ENCODE measurements at places on chromosomes 4 and X.

- no peak for DNase-seq
Measured at GRCh38 chr4:3526456-3526855, 5.8 kb downstream of the LRPAP1 start.

DNA sequence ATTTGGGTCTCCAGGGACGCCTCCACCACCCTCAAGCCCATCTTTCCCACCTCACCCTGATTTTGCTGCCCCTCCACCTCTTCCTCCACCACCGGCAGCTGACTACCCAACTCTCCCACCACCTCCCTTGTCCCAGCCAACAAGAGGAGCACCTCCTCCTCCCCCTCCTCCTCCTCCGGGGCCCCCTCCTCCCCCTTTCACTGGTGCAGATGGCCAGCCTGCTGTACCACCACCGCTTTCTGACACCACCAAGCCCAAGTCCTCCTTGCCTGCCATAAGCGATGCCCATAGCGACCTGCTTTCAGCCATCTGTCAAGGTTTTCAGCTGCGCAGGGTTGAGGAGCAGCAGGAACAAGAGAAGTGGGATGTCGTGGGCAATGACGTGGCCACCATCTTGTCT is 32.4 kb upstream of the ZNF81 start:
- DNase-seq = no peak

DNA sequence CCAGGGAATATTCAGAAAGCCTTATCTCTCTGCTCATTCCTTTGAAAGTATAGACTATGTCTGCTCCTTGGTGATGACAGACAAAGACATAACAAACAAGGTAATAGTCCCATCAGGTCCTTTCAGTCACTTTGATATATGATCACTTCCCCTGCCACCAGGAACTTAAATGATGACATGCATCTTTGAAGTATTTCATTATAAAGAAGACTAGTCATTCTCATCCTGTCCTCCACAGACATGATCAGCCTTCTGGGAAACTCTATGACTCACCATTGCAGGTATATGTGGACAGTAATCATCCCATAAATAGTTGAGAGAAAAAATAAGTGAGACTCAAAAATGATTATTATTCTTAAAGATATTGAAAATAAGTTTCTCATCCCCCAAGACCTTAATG is 117.5 kb upstream of the VCX2 start:
- DNase-seq = no peak

- DNase-seq = no peak
Measured at GRCh38 chrX:57282568-57282967, 3.9 kb upstream of the FAAH2 start.

DNA sequence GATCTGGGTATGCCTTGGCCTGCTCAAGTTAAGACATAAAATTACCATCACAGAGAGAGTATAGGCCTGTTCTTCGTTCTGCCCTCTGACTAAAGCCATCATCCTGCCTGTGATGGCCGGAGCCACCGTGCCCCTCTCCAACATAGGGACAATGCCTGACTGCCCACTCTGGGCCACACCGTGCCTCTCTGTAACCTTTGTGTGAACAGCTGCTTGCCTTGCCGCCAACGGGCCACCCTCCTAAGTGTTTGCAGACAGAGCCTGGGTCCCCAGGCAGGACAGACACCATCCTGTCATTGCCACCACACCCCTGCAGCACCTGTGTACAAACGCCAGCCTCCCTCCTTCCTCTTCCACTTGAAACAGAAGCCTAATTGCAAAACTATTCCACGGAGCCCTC is 298.7 kb upstream of the TENM3 start:
- no peak for DNase-seq

GRCh38 chr4:112105201-112105969 is 39.9 kb upstream of the FAM241A start:
- no peak for DNase-seq

DNA sequence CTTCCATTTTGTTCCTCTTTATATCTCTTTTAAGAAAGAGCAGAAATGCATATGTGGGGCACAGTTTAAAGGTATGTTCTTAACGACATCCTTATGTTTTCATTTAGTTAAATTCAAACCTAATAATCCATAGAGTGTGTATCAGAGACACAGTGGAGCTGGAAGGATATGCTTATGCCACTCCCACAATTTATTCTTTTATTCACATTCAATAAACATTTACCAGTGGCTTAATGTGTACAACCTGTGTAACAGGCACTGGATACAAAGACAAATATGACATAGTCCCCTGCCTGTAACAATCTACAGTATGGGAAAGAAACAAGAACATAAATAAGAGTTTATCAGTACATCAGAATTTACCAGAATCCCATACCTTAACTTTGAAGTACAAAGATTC is 22.4 kb upstream of the CORIN start:
- no peak for DNase-seq

DNA sequence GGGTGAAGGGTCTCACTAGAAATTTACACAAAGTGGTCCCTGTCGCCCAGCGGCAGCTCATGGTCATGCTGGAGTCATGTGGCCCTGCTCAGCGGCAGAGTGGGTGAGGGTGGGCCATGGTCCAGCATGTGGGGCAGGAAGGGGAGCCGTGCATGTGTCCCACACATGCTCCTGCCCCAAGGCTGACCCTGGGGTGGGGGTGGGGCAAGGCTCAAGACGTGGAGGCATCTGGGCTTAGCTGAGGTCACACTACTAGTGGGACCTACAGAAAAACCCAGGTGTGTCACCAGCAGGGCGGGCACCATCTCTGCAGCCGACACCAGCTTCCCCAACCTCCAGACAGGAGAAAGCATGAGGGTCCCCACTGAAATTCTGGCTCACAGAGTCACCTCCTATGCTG is 42.4 kb downstream of the EVC start:
- DNase-seq = no peak

GRCh38 chr4:156501962-156502361 is 469.6 kb downstream of the PDGFC start:
- no peak for DNase-seq

DNA sequence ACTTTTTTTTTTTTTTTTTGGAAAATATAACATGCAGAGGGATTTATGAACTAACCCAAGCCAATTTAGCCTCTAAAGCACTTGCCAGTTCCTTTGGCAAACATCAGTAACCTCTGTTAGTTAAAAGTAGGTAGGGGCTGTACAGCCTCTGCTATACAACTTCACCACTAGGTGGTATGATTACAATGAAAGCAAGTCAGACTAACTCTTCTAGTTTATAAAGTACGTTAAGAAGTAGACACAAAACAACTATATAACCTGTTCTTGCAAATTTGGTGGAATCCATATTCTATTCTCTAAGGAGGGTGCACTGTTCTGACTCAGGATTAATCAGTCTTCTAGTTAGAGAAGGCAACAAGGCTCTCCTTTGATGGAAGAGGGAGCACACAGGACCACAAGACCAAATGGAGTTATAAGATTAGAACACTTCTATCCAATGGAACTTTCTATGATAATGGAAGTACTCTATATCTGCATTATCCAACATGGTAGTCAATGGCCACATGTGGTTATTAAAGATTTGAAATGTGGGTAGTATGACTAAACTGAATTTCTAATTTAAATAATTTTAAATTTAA is 12.8 kb downstream of the AIMP1 start:
- DNase-seq = no peak

- DNase-seq = no peak
Measured at GRCh38 chr4:154953691-154954090, 172.6 kb downstream of the RBM46 start.

DNA sequence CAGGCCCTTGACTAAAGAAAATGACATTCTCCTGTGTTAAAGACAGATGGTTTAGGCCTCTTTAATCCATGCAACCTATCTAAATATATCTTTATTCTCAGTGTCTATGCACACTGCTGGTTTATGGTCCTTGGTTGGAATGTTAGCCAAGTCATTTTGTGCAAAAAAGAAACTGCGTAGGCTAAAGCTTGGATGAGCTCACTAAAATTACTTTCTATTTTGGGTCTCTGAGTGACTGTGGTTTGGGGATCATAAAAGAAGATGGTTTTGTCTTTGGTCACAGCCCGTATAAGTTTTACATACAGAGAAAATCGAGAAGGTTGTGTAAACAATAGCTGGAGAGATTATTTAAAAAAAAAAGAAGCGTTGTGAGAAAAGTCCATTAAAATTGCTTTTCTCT is 443.6 kb downstream of the UBE2NL start:
- DNase-seq = no peak

DNA sequence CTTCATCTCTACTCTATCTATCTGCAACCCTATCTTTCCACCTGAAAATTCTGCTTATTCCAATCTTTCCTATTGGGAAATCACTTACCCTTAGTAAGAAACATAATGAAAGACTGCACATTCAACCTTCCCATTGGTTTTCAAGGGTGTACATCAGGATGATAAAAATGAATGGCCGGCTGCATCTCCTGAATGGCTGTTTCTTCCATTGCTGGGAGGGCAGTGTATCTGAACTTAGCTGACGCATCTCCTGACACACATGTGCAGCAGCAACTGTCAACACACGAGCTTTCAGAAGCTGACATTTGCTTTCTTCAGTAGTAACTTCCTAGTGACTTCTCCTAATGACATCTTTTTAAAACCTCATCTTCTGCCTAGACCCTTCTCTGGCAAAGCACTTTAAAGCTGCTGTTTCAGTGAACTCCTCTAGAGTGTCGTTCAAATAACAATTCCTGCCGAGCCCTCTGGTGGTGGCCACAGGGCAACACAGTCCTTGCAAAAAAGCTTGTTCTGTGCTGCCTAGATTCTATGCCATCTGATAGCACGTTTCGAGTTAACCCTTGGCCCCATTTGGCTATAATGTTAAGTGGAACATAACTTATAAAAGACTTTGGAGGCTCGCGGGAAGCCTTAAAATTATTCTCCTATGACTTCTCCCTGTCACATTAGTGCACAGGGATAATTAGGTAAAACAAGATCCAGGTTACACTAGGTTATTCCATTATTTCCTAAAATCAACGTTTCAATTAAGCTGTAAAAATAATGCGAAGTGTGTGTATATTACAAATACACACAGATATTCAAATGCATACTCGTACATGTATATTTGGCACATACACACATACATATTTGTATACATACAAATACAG is 2340.7 kb downstream of the PCDH7 start:
- DNase-seq = peak; percentile 31

DNA sequence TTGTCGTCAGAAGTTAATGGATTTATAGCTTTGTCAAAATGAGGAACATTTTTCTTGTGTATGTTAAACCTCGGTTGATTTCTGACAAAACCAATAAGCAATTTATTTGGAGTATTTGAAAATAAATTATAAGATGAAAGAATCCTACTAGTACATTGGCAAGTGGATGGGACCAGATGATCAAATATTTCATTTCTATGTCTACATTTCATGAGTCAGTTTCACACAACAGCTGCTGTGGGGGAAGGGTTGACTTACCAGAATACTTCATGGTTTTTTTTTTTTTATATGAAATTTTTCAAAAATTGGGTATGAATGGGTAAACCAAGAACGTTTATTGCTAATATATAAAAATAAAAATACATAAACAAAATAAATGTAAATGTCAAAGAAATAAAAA is 39.4 kb downstream of the RAPGEF2 start:
- no peak for DNase-seq

GRCh38 chrX:7925867-7926472 is 1.2 kb downstream of the PNPLA4 start:
- peak; percentile 0 for DNase-seq

DNA sequence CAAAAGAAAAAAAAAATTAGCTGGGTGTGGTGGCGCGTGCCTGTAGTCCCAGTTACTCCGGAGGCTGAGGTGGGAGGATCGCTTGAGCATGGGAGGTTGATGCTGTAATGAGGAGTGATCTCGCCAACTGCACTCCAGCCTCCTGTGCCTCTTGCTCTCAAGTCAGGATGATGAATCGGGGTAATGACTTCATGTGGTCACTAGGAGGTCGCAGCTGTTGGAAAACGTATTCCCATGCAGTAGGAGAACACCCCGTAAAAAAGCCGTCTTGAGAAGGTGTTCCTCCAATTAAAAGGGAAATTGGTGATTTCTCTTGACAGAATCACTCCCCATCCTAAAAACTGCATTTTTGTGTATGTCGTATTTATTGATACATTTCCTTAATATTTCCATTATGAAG is 2.2 kb downstream of the CCNB3 start:
- no peak for DNase-seq

GRCh38 chr4:124060261-124060918 is 652.1 kb downstream of the ANKRD50 start:
- no peak for DNase-seq

DNA sequence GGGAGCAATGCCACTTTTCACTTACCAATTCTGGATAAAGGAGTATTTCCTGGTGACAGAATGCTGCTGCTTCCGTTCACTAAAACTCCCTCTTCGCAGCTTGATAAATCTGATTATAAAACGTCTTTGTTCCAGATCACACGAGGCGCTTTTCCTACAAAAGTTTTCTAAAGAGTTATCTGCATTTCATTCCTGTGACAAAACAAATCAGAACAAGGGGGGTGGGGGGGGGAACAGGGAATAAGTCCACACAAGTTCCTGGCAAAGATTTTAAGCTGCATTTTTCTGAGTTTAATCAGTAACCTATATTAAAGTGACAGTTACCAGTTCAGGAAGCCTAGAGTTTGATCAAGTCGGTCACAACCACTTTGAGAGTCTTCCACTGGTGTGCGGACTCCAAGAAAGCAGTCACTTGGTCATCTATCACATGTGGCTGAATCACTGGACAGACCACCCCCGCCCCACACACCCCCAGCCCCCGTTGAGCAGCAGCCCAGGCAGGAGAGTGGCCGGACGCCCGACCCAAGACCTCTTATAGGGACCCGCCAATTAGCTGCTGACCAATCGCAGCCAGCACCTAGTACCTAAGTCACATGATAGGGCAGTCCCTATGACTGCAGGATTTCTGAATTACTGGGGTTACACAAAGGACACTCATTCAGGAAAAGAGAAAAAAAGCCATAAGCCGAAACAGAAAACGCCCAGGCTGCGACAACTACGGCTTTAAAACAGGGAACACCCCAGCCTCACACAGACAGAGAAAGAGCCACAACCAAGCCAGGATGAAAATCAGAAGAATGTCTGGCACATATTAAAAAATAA is 569.3 kb upstream of the DIPK2B start:
- peak; percentile 1 for DNase-seq

GRCh38 chrX:40184968-40185367 is 87.2 kb upstream of the BCOR start:
- no peak for DNase-seq

DNA sequence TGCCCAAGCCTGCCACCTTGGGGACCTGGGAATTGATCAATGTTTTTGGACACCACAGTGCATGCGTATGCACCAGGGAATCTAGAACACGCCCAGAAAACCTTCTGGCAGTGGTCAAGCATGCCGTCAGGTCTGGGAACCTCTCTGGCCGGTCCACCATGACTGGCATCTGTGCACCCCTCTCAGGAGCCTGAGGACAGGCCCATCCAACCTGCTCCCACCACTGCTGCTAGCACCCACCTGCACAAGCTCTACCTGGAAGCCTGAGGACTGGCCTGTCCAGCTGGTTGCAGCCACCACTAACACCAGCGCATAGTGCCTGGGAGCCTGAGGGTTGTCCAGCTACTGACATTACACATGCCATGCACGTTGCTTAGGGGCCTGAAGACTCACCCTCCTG is 162.1 kb upstream of the GALNTL6 start:
- no peak for DNase-seq

GRCh38 chrX:92270936-92271855 is 492.0 kb downstream of the PCDH11X start:
- no peak for DNase-seq

DNA sequence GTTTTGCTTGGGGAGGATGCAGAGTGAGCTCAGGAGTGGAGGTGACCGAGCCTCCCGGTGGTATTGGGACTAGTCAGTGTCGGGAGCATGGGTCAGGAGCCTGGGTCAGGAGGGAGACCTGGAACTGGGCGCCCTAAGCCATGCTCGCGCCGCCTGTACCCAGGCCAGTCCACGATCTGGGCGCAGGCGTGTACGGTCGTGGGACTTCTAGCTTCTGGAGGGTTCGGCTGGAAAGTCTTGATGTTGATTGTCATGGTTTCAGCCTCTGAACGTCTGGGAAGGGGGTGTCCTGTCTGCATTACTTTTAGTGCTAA is 244 bp downstream of the EIF2S3 start:
- DNase-seq = no peak
